ENCODE measurements at places on chromosomes 1 and 21. TPM values are rescaled to one million over a fixed set of nuclear protein-coding genes. Genes with fewer than 3 reads are reported as not detected.

The NEK2 gene
- not detected for total RNA-seq

The FMN2 gene
- 2.1 TPM for total RNA-seq

The PROK1 gene
- 0.32 TPM for total RNA-seq

GRCh38 chr1:221416142-221416541 lies 325.7 kb downstream of the DUSP10 start:
- DNase-seq: no peak

DNA sequence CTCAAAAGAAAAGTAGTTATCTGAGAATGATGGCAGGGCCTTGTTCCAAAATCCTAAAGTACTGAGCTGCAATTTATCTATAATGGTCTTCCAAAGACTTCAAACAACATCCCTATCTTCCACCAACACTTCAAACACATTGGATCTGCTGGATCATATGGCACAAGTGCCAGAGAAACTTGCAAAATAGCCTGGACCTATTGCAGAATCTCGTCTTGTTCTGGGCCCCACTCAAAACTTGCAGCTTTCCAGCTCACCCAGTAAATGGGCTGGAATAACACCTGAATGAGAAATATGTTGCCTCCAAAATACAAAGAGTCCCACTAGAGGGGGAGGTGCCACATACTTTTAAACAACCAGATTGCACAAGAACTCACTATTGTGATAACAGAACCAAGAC lies 44.0 kb upstream of the PKN2 start:
- DNase-seq: no peak

DNA sequence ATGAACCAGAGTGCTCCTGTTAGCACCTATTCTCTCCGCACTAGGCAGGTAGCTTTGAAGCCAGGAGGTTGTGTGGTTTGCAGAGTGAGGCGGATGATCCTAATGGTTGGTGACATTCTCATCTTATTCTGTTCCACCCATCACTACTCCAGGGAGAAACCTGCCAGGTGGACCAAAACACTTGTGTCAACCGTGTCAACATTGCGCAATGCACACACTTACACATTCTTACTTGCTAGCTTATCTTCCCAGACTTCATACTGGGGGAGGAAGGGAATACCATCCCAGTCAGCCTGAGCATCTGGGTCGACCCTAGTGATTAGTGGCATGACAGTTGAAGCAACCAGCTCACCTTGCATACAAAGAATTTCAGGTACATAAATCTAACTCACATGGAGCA lies 236.9 kb downstream of the RPS6KC1 start:
- DNase-seq: no peak

DNA sequence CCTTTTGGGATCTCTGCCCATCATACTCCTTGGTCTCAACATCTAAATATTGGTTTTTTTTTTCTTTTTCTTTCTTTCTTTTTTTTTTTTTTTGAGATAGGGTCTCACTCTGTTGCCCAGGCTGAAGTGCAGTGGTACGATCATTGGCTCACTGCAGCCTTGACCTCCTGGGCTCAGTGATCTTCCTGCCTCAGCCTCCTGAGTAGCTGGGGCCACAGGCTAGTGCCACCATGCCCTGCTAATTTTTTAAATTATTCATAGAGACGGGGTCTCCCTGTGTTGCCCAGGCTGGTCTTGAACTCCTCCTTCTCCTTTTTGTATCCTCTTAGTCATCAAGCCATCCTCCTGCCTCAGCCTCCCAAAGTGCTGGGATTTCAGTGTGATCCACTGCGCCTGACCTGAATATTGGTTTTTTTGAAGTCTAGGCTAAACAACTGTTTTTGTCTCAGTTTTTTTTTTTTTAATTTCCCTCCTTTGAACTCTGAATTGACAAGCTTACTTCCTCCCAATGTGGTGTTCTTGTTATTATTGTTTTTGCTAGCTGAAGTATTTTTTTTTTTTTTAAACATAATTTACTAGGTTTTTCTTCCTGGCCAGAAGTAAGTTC lies 30.9 kb downstream of the MAPKAPK2 start:
- no peak for DNase-seq

GRCh38 chr1:165288350-165289120 lies 68.0 kb downstream of the LMX1A start:
- DNase-seq: no peak

GRCh38 chr1:199774433-199775089 lies 252.9 kb upstream of the NR5A2 start:
- no peak for DNase-seq
